Head of caudate nucleus (tissue), 42 donors: ENCODE measurements at places on chromosomes 4 and X.

DNA sequence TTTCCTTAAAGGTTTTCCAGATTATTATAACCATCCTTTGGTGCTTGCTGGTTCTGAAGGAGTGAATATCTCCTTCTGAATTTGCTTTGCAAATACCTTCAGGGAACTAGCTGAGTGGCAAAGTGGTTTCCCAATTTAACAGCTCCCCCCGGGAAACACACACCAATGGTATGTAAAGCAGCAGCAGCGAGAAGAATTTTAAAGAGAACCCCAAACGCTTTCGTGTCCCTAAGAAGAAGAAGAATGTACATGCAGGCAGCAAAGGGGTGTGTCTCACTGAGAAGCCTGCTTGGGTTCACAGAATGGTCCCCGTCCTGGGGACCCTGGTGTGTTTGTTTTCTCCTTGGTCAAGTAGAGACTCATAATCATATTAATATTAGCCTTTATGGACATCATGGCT, 4.2 kb upstream of the AKAP17A start:
- DNase-seq, result no peak

DNA sequence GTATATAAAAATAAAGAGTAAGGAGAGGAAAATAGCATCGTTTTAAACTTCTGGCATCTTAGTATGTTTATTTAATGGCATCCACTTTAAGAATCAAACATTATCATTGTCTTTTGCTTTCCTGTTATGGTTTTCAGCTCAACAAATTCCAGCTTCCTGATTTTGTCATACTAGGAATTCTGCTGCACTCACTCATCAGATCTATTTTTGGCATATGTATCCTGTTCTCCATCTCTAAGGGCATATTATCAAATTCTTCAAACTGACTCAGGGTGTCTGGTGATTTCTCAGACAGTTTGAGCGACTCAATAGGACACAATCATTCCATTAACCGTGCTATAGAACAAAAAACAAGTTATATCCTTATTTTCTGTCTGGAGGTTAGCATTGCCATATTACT, 248.5 kb upstream of the DIAPH2 start:
- DNase-seq, result no peak

- DNase-seq, result no peak
Observed at GRCh38 chr4:85243857-85244256, 231.1 kb upstream of the ARHGAP24 start.

- DNase-seq, result no peak
Observed at GRCh38 chr4:83285055-83285407, 433 bp upstream of the COQ2 start.

GRCh38 chr4:2511645-2512131, 24.8 kb upstream of the FAM193A start:
- DNase-seq, result peak; percentile 79

- DNase-seq, result no peak
Observed at GRCh38 chr4:185017964-185018772, at the start of gene HELT. Gene HELT (plus strand): TSS chr4:185018490. CDS start chr4:185018929, 439 bp downstream.

DNA sequence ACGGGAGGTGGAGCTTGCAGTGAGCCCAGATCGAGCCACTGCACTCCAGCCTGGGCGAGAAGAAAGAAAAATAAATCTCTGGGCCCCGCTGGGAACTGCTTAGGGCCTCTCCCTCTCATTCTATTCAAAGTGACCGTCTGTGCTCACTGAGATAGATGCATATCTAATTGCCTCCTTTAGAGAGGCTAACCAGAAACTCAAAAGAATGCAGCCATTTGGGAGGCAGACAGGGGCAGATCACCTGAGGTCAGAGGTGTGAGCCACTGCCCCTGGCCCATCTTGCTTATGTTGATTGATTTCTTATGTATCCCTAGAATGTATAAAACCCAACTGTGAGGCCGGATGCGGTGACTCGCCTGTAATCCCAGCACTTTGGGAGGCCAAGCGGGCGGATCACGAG, 6.2 kb upstream of the CSF2RA start:
- DNase-seq, result no peak

GRCh38 chr4:24664956-24665355, 80.6 kb upstream of the DHX15 start:
- DNase-seq, result peak; percentile 70

DNA sequence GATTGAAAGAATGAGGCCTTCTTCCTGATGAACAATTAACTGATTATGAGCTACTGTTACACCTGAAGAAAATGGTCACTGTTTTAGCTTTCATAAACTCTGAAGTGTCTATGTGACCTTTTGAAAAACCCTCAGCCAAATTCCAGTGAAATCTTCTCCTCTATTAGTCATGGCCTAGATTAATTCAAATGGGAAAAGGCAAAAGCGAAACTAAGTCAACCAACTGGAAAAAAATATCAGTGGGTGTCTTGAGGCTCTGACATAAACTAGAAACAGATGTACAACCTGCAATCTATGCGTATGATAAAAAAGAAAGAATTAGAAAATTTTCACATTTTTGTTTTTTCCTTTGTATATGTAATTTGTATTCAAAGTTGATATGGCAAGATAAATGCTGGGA, 169.4 kb upstream of the BANK1 start:
- DNase-seq, result no peak

GRCh38 chr4:140081641-140082390, 72.2 kb downstream of the MAML3 start:
- DNase-seq, result no peak

DNA sequence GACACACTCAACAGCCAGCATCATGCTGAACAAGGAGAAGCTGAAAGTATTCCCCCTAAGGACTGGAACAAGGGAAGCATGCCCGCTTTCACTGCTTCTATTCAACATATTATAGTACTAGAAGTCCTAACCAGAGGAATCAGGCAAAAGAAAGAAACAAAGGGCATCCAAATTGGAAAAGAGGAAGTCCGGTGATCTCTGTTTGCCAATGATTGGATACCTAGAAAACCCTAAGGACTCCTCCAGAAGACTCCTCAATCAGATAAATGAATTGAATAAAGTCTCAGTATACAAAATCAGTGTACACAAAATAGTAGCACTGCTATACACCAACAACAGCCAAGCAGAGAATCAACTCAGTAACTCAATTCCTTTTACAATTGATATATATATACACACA, 44.8 kb downstream of the ARFIP1 start:
- no peak for DNase-seq

- DNase-seq, result peak; percentile 64
Observed at GRCh38 chrX:135477576-135477975, 42.9 kb upstream of the INTS6L start.

DNA sequence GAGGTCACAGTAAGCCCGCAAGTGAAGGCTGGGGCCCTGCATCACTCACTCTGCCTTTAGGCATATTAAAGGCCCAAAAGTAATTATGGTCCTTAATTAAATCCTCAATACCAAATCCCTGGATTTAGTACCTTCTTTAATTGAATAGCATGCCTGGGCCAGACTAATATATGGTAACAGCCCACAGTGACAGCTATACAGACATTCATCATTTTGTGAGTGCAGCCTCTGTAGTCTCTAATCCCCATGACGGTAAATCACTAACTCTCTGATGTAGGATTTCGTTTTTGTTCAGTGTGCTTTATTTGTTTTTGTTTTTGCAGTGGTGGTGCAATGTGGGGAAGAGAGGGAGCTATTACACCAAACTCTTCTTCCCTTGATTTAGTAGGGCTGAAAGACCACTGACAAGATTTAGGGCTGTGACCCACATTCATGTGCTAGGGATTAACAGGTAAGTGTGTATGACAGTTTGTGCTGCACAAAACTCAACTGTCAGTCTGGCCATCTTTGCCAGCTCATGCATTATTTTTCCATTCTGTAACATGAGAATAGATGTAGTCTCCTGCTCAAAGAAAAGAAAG, 60.6 kb upstream of the SLC39A8 start:
- DNase-seq, result no peak

- DNase-seq, result no peak
Observed at GRCh38 chrX:46180258-46180687, 364.9 kb downstream of the ZNF674 start.

GRCh38 chr4:96729641-96730040, 889.7 kb downstream of the PDHA2 start:
- DNase-seq, result no peak

DNA sequence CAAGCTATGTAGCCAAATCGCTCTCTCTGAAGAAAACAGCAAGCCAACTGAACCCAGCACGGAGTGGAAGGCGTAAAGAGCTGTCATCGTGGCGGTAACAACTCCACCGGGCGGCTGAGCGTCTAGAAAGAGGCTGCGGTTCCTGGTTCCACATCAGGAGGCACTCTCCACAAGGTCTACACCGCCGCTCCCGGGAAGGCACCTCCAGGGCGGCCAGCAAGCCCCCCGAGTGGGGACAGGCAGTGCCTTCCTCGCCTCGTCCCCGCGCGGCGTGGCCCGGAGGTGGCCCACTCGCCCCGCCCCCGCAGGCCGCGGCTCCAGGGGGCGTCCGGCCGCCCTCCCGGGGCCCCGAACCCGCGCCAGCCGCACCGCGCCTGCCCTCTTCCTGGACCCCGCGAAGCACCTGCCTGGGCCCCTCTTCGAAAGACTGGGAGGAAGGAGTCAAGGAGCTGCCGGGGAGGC, 755 bp downstream of the KLHL8 start:
- DNase-seq, result peak; percentile 40

- DNase-seq, result no peak
Observed at GRCh38 chr4:181755846-181756245, 487.4 kb upstream of the TENM3 start.

DNA sequence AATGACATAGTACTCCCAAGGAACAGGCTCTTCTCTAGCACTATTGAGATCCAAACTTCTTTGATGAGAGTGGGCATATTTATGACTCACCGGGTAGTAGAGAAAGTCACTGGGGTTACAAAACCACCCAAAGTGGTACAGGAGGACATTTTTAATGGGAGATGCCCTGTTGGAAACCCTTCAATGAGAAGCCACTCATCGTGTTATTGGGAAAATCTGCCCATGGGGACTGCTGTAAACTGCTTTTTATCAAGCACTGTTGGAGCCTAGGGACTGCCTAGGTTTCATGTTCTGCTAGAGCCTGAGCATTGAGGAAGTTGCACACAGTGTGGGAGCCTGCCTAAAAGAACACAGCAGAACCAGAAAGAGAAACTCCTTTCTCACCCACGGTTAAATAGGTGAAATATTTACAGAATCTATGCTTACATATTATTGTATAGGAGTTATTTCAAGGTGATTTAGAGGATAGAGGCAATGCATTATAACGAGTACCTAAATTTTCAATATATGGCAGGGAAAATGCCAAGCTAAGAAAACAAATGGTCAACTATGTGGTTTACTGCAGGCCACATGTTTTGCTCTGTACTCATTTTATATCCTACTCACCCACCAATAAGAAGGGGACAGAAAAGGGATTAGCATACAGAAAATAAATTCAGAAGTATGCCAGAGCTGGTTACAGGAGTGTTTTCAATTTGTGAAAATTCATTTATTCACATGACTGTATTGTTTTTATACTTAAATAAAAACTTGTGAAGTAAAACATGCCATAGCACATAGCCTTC, 559.1 kb downstream of the FSTL5 start:
- DNase-seq, result no peak

GRCh38 chr4:56082829-56083228, 134.1 kb downstream of the CEP135 start:
- no peak for DNase-seq

- DNase-seq, result no peak
Observed at GRCh38 chr4:851701-852430, 25.9 kb upstream of the CPLX1 start.

DNA sequence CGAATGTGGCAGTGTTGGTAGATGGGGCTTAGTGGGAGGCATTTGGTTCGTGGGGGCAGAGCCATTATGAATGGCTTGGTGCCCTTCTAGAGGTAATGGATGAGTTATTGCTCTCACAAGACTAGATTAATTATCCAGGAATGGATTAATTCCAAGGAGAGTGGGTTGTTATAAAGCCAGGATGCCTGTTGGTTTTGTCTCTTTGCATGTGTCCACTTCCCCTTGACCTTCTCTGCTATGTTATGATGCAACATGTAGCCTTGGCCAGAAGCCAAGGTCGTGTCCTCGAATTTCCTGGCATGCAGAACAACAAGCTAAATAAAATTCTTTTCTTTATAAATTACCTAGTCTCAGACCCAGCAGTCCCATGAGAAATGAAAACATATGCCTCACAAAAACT, 111.2 kb upstream of the PLS3 start:
- DNase-seq, result no peak

DNA sequence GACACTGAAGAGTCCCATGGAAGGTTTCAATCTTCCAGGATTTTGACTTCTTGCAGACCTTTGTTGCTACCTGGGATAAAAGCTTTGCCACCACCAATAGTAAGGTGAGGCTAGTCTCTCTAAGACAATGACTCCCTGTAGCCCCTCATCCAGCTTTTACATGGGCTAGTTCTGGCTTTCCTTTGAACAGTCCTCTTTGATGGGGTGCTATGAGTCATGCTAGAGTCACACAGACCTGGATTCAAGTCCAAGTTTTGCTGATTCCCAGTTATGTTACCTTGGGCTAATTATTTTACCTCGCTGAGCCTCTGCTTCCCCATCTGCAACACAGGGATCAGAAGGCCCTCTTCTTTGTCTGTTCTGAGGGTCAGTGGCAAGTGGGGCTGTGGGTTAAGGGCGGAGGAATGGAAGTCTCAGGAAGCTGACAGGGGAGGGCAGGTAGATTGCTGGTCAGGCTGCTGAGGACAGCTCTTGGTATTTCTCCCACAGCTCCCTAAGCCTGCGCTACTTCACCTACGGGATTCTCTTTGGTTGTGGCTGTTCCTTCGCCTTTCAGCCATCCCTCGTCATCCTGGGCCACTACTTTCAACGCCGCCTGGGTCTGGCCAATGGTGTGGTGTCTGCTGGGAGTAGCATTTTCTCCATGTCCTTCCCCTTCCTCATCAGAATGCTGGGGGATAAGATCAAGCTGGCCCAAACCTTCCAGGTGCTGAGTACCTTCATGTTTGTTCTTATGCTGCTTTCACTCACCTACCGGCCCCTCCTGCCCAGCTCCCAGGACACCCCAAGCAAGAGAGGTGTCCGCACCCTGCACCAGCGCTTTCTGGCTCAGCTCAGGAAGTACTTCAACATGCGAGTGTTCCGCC, 90.3 kb downstream of the RLIM start:
- DNase-seq, result no peak

DNA sequence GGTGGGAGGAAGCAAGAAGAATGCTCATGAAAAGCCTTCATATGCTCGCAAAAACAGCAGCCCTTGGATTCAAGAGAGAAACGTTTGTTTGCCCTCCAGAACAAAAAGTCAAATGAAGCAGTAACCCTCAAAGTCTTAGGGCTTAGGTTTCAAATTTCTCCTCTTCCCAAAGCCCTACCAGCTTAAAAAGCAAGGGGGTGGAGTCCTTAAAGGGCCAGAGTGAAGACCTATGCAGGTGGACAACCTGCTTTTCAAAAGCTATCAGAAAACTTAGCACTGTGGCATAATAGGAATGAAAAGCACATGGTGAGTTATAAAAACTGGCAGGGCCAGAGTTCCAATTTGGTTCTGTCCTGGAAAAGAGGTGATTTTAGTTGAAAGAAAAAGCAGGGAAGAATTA, 253.3 kb downstream of the NAP1L3 start:
- no peak for DNase-seq

DNA sequence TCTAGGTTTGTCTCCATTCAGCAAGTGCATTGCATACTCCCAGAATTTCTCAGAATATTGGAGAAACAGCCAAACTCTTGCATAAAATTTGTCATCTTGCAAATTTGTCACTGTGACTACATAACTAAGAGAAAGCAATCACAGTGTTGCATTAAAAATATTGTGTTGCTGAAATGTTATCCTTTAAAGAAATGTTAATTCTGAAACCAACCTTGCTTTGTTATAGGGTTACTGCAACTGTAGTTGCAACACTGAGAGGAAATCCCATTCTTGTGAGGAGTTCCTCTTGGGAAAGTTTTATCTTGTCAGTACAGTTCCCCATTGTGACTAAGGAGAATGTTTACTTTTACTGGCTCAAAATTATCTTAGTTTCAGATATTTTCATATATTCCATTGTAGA, 20.9 kb downstream of the CYBB start:
- DNase-seq, result no peak

GRCh38 chr4:145830699-145831098, 107.9 kb downstream of the ZNF827 start:
- no peak for DNase-seq
